Stimulated activated CD8-positive, alpha-beta memory T cell treated with anti-CD3 and anti-CD28 coated beads, Interleukin-7, amount 100 ng/mL, for 48 hours (primary cell): ENCODE measurements at places on chromosomes 1 and 21.

GRCh38 chr1:240503558-240503957 is 108.4 kb downstream of the GREM2 start:
- no peak for DNase-seq

- no peak for DNase-seq
These were observed 22.0 kb downstream of the TGFB2 start for GRCh38 chr1:218367118-218367517.

GRCh38 chr1:20228314-20228825 is 42.1 kb upstream of the PLA2G2C start:
- DNase-seq = no peak

DNA sequence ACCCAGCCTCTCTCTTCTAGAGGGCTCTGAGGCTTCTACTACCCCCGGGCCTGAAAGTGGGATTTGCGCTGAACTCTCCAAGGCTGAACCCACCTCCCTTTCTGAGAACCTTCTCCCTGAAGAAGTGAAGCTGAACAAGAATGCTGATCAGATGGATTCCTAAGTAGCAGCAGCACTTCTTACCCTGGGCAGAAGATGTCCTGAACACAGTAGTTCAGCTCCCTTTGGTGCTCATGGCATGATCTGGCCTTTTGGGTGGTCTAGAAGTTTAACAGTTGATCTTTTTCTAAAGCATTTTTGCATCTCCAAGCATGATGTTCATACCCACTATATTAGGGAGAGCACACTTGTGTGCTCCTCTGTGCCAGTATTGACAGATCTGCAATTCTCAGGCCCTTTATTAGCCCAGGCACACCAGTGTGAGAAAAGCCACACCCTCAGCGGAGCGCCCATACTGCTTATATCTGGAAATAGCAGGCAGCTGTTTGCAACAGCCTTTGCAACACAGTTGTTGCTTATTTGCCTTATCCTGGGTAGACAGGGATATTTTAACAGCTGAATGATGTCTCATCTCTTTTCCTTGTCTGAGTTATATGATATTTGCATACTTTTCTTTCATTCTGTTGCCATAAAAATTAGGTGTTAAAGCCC is 34.2 kb downstream of the CNN3 start:
- DNase-seq = no peak

DNA sequence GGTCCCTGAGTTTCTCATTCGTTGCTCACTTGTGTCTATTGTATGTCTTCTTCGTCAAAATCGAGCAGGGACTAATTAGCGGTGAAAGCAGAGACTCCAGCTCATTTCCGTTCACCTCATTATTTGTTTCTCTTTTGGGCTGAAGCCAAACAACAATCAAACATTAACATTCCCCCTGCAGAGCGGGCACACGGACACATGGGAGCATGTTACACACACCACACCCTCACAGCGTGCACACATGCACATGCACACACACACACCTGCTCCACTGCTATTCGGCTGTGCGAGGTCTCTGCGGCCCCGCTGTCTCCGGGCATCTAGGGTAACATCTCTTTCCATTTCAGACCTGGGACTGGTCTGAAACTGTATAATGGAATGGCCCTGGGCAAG is 58.5 kb upstream of the LRRC8D start:
- no peak for DNase-seq

DNA sequence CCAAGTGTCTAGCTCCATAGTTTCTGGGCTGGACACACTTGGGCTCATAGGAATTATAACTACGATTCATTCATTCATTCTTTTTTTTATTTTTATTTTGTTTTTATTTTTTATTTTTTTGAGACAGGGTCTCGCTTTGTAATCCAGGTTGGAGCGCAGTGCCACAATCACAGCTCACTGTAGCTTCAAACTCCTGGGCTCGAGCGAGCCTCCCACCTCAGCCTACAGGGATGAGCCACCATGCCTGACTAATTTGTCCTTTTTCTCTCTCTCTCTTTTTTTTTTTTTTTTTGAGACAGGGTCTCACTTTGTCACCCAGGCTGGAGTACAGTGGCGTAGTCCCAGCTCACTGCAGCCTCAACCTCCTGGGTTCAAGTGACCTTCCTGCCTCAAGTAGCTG is 42.3 kb downstream of the KCNAB2 start:
- no peak for DNase-seq

DNA sequence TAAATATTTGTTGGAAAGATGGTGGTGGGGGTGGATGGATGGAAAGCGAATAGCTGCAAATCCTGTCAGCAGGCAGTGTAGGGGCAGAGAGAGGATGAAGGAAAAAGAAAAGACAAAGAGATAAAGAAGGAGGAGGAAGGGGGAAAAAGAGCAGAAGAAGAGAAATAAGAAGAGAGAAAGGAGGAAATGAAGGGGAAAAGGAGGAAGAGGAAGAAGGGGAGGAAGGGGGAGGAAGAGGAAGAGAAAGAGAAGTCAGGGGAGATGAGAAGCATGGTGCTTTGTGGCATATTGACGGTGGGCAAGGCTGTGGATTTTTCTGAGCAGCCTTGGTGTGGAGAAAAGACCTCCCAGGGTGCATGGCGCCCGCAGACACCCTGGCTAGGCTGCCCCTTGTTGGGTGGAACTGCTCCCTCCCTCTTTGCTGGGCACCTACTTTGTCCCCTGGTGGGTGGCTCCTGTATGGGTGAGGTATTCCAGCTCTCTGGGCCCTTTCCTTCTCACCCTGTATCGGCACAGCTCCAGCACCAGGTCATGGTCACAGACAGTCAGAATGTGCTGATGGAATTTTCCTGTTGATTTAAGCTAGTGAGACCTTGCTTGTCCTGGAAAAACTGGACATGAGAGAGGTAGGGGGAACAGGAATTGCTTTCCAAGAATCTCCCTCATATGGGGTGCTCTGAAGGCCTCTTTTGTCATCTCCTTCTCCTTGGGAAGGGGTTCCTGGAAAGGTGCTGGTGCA is 45.7 kb upstream of the TLR5 start:
- no peak for DNase-seq

DNA sequence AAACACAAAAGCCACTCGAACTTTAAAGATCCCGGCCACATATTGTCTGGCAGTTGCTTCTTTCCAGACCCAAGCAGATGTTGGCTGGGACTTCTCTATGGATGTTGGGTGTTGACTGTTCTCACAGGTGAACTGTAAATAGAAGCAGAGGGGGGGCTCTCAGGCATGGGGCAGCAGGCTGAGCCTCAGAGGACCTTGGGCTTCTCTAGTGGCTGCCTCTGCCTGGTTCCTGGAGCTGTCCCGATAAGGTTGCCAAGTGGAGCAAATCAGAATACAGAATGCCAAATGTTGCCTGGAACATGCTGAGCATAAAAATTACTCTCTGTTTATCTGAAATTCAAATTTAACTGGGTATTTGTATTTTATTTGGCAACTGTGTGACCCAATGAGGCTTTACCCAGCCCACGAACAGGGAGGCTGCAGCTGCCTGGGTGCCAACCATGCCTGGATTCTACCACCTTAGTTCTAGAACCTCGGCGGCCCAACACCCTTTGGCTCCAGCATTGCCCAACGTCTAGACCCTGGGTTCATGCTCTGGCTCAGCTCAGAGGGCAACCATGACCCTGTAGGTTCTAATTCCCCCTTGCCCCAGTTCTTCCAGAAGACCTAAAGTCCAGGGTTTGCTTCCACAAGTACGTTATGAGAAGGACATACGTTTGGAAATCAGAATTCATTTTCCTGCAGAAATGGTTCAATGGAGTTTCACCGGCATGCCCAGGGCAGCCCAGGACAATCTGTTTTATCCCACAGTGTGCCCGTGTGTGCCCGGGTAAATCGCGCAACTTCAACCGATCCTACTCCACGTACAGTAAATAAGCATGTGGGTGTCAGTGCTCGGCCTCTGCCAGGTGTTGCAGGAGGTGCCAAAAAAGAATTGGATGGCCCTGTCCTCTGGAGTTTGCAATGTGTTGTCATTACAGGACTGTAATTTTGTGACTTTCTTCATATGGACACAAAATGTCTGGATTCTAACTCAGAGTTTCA is 5.4 kb upstream of the SLC45A1 start:
- no peak for DNase-seq

- DNase-seq = no peak
These were observed 172.5 kb downstream of the ST6GALNAC5 start for GRCh38 chr1:77039739-77040138.

DNA sequence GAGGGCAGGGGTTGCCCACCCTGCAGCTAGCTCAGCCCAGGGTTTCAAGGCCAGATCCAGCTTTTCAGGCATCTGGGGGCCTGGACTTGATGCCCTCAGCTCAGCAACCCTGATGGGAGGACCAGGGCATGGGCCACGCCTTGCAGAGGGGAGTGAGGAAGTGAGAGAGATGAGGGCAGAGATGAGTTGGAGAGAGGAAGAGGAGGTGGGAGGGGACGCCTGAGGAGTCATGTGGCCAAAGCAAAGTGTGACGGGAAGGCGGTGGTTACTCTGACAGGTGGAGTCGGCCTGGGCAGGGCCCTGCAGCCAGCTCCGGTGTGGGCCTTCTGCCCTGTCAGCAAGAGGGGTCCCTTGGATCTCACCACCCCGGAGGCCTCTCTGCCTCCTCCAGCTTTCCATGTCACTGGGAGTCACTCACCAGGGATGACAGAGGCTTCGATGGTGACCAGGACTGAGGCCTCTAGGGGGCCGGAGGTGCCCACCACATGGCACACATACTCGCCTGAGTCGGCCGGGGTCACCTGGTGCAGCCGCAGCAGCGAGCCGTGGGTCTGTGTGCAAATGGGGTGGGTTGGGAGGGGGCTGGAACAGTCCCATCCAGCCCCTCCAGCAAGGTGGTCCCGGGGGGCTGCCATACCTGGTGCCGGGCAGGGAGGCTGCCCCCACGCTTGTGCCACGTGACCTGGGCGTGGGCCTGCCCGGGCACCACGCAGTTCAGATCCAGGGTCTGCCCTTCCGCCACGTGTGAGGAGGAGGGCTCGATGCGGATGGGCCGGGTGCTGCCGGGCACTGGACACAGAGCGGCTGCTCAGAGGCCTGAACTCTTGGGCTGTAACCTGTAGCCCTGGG is 40.4 kb downstream of the LDLRAD2 start:
- no peak for DNase-seq
